Stimulated activated CD4-positive, alpha-beta T cell treated with anti-CD3 and anti-CD28 coated beads, Interleukin-12 subunit alpha, Interleukin-12 subunit beta, amount 100 ng/mL, for 24 hours (primary cell): ENCODE measurements at places on chromosomes 16 and 17.

DNA sequence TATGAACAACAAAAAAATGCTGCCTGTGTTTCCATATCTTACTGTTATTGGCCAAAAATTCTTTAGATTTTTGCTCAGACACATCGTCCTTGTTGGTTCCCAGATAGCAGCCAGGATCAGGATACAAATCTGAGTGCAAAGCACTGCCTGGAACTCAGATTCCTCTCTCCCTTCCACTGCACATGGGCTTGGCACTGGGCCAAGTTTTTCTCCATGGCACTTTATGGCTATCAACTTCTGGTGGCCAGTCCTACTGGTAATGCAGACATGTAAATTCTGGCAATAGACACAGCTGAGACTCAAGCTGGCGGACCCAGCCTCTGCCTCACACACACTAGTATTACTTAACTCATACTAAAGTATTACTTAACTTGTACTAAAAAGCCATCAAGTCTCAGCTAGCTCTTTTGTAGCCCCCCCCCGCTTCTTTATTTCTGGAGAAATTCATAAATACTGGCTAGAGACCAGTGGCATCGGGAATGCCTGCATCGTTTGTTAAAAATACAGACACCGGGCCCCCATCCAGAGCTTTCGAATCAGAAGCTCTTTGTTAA lies 181.2 kb upstream of the COX10 start:
- DNase-seq, result no peak

DNA sequence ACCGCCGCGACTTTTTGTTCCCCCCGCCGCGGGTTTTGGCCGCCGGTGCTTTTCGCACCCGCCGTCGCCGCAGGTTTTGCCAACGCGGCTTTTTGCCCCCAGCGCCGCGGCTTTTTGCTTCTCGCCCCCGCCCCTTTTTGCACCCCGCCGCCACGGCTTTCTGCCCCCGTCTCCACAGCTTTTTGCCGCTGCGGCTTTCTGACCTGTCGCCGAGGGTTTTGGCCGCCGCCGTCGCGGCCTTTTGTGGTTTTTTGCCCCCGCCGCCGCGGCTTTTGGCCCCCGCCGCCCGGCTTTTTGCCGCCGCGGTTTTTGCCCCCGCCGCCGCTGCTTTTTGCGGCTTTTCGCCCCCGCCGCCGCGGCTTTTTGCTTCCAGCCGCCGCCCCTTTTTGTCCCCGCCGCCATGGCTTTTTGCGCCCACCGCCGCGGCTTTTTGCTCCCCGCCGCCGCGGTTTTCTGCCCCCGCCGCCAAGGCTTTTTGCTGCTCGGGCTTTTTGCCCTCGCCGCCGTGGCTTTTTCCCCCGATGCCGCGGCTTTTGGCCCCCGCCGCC lies 151.1 kb downstream of the KCNJ18 start:
- DNase-seq, result no peak

GRCh38 chr17:38730526-38731379 lies 612 bp downstream of the CISD3 start:
- no peak for DNase-seq

- DNase-seq, result no peak
Observed at GRCh38 chr17:29573871-29574731, 5.6 kb downstream of the TP53I13 start.

- no peak for DNase-seq
Observed at GRCh38 chr17:9238340-9239245, 217.3 kb downstream of the NTN1 start.

GRCh38 chr17:13601322-13601775 lies 380 bp downstream of the HS3ST3A1 start:
- no peak for DNase-seq
